Ureter (tissue), 1 donor: ENCODE measurements at places on chromosomes 2 and 18.

DNA sequence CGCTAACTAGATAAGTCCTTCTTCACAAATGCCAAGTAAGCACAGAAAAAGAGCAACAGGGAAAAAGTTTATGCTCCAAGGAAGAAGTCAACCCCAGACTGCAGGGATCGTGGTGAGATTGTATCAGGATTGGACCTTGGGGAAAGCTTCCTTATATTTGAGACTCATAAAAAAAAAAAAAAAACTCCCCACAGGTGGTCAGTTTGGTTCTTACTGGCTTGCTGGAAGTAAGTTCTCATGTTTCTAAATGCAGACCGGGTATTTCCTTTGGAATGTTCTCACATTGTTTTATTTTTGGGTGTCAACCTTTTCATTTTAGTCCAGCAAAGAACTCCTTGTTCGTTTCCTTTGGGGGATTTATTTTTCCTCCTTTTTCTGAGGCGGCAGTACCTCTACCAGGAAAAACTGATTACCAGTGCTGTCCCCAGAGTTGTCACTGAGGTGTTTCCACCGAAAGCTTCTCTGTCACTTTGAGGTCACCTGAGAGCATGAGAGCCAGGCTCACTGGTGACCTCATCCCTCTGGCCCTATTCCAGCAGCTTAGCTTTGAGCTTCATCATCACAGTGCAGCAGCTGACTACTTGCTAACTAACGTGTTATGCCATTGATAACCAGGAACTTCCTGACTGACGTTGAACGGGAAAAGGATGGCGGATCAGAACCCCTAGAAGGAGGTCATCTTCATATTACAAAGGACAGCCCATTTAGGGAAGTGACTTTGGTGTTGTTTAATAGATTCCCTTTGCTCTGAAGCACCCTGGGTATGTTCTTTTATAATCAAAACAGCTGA is 16.8 kb upstream of the ATP8B1 start:
- DNase-seq = peak; percentile 75

DNA sequence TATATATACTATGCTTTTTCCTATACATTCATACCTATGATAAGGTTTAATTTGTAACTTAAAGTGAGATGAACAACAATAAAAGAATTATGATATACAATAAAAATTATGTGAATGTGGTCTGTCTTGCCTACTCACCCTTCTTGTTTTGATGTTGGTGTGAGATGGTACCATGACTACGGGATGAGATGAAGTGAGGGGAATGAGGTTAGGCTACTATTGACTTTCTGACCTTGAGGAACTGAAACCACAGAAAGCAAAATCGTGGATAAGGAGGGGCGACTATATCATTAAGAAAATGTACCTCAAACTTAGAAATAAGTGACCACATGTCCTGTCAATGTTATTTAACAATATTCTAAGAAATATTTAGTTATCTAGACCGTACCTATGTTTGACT is 103.9 kb upstream of the PPP1CB start:
- no peak for DNase-seq

- DNase-seq = no peak
Measured at GRCh38 chr2:183195397-183195796, 71.2 kb downstream of the NUP35 start.

- DNase-seq = no peak
Measured at GRCh38 chr2:72895759-72896281, 8.6 kb downstream of the SPR start.

GRCh38 chr2:176170602-176171305 is 13.6 kb downstream of the HOXD3 start:
- no peak for DNase-seq

DNA sequence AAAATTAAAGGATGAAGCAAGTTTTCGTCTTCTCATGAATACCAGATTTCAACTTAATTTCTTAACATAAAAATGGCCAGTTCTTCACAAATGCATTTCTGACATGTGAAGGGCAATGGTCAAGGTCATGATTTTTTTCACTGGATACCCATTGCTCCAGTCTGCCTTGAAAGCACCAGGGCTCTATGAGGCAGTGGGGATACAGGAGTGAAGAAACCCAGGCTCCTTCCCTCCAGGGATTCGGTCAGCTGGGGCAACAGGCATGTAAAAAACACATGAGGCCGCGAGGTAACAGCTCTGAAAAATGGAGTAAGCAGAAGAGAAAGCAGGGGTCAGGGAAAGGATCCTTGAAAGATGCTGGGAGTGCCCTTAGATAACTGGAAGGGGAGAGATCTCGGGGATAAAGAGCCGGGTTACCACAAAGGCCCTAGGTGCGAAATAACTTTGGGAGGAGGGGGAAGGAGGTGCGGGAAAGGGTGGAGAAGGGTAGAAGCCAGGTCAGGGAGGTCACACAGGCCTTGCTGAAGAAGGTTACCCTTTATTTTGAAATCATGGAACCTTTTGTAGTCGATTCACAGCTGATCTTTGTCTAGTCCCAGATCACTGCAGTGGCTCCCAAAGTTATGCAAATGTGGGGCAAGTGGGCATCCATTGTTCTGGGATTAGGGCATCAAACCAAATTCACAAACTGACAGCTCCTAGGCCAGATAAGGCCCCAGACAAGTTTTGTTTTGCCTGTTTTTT is 5.2 kb upstream of the SPRED2 start:
- no peak for DNase-seq

- DNase-seq = peak; percentile 81
Measured at GRCh38 chr18:8696749-8697211, 8.6 kb upstream of the MTCL1 start.

GRCh38 chr18:67935638-67936037 is 419.1 kb upstream of the DSEL start:
- no peak for DNase-seq

- no peak for DNase-seq
Measured at GRCh38 chr2:1045109-1045508, 94.5 kb downstream of the SNTG2 start.

GRCh38 chr2:74181739-74182138 is 3.1 kb upstream of the MOB1A start:
- peak; percentile 51 for DNase-seq

DNA sequence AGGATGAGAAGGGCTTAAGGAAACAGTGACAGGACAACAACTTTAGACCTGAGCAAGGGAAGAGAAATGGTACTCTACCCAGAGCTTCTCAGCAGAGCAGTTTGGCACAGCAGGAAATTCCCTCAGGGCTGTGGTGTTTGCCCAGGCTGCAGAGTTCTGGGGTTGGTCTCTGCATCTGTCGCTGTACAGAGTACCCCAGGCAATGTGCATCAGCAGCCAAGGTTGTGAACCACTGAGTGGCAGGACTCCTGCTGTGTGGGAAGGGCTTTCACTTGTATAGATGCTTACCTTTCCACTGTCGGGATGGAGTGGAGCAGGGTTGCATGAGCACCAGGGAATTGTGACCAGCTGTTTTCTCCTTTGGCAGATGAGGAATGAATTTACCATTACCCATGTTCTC is 21.2 kb downstream of the STAMBP start:
- no peak for DNase-seq

- DNase-seq = no peak
Measured at GRCh38 chr2:28745876-28746275, 5.8 kb upstream of the PPP1CB start.

GRCh38 chr2:172429301-172429968 is 2.0 kb downstream of the ITGA6 start:
- no peak for DNase-seq

GRCh38 chr2:192377173-192377572 is 182.4 kb upstream of the TMEFF2 start:
- no peak for DNase-seq

DNA sequence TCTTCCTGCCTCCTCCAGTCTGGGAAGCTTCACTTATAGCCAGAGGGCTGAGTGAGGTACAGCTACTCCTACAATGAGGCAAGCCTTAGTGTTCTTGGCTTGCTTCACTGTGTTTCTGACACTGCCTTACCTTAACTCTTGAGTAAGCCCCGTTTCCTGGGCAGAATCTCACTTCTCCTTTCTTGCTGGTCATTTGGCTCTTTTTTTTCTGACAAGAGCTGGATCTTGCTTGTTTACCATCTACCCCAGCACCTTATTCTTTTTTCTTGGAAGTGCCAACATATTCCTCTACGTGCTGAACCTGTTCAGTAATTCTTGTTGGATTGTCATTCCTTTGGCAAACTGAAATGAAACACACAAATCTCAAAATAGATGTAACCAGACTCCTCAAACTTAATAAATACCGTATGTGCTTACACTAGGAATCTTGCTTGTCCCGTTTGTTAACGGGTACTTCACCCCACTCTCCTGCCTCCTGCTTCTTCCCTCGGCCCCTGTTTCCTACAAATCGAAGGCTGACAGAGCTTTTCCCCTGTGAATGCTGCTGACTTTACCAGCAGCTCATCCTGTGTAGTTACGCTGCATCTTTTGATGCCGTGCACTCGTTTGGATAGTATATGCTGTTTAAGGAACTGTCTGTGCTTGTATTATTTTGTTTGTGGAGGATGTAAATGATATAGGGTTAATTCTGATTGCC is 132.2 kb downstream of the FMNL2 start:
- DNase-seq = no peak

- no peak for DNase-seq
Measured at GRCh38 chr2:60899892-60900249, 18.5 kb downstream of the REL start.

DNA sequence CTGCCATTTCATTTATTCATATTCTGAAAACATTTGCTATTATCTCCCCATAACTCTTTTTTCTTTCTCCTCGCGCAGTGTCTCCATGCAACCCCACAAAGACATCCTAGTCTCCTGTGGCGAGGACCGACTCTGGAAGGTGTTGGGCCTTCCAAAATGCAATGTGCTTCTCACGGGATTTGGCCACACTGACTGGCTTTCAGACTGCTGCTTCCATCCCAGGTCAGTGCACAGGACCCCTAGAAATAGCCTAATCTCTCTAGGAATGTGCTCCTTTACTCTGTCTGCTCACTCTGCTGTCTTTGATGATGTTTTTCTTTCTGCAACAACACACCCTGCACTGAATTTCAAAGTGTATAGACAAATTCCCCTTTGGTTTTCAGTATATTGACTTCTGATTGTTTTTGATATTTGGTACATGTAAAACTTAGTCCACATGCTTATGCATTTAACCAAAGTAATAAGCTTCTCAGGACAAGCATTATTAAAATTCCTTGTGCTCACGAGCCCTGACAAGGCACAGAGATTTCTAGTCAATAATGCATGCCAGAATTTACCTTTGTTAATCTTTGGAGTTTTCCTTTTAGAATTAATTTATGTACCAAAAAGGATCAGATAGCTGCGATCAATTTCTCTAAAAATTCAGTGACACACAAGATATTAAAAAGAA is 548.3 kb upstream of the VWC2L start:
- DNase-seq = no peak

DNA sequence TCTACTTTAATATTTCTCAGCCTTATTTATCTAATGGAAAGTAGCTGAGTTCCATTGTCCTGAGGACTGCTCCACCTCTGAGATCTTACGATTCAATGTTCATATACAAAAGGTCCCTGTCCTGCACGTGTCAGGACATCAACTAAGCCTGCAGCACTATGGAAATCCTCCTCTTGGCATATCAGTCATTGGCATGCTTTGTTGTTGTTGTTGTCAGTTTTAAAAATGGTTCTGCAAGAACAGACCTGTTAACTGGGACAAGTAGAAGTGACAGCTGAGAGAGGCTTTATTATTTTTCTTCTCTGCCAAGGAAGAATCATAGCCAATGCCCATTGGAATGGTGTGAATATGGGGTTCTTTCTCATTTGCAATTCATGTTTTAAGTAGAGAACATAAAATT is 450.1 kb upstream of the PKDCC start:
- no peak for DNase-seq

DNA sequence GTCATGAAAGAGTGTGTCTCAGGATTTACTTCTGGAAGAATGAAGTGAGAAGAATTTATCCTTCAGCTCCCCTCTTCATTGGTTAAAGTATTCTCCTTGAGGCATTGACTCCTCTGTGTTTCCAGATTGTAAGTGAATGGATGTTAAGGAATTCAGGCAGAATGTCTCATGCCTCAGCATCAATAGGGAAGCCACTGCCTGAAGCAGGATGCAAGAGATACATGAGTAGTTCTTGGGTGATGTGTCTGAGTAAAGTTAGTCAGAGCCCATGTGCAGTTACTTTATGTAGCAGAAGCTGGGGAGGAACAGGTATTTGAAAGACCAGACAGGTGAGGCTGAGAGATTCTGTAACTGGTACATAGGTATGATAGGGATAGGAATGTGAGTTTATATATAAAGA is 34.0 kb upstream of the TMEFF2 start:
- DNase-seq = no peak
